ENCODE measurements at places on chromosomes 12 and 14.

- no peak for DNase-seq
These were observed 22.0 kb downstream of the VSX2 start for GRCh38 chr14:74261288-74261687.

GRCh38 chr12:13090054-13090453 lies 13.4 kb downstream of the GSG1 start:
- no peak for DNase-seq

DNA sequence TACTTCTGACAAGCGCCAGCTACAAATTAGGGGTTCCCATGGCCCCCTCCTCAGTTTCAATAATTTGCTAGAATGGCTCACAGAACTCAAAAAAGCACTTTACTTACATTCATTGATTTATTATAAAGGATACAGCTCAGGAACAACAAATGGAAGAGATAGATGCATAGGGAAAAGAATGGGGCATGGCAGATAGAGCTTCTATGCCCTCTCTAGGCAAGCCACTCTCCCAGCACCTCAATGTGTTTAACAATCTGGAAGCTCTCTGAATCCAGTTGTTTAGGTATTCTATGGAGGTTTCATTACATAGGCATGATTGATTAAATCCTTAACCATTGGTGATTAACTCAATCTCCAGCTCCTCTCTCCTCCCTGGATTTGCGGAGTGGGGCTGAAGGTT lies 184.5 kb upstream of the DAAM1 start:
- no peak for DNase-seq

GRCh38 chr14:94833633-94834032 lies 63.7 kb upstream of the GSC start:
- DNase-seq, result no peak
